ENCODE measurements at places on chromosomes 2 and 18. TPM values are rescaled to one million over a fixed set of nuclear protein-coding genes. Genes with fewer than 3 reads are reported as not detected.

LYG2 gene
- not detected for total RNA-seq

FAP gene
- total RNA-seq: not detected

ESPNL gene
- total RNA-seq: 0.42 TPM

FNDC4 gene
- not detected for total RNA-seq

PAX8 gene
- 0.39 TPM for total RNA-seq

ITGA4 gene
- total RNA-seq: 89.2 TPM

RTP5 gene
- 0.12 TPM for total RNA-seq

NEU2 gene
- not detected for total RNA-seq

DNA sequence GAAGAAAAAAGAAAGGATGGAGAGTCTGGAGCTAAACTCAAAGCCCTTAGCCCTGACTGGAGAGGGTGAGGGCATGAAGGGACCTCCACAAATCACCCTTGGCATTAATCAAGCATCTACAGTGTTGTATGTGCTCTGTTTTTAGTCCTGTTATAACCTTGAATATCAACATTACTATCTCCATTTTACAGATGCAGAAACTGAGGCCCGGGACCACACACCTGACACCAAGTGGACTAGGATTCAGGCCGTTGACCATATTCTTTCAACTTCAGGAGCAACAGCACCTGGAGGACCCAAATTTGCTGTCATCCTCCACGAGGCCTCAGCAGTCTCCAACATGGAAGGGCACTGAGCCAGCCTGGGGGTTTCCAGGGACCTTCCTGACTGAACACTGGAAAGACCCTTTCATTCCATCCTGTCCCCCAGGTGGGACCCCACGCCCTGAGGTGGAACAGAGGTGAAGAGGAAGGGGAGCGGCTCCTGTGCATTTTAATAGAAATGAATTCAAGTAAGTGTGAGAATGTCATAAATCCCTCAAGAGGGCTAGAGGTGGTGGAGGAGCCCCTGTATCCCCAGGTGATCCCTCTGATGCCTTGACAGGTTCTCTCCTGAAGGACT is 41.0 kb downstream of the SERTAD2 start:
- no peak for DNase-seq

DNA sequence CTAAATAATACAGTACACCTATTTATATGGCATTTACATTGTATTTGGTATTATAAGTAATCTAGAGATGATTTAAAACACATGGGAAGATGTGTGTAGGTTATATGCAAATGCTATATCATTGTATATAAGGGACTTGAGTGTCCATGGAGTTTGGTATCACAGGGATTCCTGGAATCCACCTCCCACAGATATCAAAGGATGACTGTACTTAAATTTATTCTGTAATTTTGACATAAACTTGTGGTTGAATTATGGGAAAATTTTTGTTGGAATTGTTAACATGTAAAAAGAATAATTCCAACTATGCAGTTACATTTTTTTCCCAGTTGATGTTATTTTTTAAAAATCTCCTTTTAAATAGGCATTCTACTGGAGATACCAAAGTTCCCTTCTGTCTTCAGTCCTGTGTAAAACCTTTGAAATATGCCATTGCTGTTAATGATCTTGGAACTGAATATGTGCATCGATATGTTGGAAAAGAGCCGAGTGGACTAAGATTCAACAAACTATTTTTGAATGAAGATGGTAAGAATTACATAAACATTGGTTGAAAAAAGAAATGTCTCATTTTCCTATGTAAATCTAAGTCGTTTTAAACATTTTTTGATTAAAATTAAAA is 24.1 kb downstream of the GLS start:
- no peak for DNase-seq

GRCh38 chr2:28411956-28412609 is 19.4 kb downstream of the FOSL2 start:
- DNase-seq: no peak

DNA sequence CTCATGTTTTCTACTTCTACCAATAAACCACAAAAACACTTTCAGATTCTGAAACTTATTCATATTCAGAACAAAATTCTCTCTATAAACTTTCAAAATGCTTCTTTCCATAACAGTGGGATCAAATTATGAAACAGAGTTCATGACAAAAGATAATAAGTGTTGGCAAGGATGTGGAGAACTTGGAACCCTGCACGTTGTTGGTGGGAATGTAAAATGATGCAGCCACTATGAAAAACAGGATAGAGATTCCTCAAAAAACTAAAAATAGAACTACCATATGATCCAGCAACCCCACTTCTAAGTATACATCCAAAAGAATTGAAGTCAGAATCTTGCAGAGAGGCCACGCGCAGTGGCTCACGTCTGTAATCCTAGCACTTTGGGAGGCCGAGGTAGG is 45.4 kb downstream of the GEMIN6 start:
- DNase-seq: no peak

DNA sequence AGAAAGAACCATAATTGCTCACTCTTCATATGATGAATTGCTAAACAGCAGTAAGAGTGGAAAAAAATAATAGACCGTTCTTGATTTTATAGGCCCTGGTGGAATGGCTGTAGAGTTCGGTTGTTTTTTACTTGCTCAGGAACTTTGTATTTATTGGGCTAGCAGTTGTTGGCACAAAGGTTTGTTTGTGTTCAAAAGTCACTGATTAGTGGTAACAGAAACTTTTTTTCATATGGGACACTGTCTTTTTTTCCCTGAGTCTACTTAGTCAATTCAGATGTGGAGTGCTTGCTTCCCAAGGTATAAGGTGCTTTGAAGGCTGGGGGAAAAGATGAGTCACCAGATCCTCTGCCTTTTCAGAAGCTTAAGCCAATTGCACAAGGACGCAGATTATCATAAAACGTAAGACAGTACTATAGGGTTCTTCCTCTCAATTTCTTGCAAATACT is 25.8 kb downstream of the PHLPP1 start:
- no peak for DNase-seq

GRCh38 chr2:156340377-156340776 is 7.9 kb upstream of the NR4A2 start:
- no peak for DNase-seq

DNA sequence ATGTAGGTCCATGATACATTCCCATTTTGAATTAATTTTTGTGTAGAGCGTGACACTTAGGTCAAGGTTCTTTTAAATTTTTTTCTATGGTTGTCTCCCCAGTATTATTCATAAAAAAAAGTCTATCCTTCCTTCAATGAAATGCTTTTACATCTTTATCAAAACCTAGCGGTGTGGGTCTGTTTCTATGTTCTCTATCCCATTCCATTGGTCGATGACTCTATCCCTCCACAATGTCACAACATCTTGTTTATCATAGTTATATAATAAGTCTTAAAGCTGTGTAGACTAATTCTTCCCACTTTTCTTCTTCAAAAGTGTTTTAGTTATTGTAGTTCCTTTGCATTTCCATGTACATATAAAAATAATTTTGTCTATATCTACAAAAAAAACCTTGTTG is 47.2 kb upstream of the GPR17 start:
- DNase-seq: no peak

DNA sequence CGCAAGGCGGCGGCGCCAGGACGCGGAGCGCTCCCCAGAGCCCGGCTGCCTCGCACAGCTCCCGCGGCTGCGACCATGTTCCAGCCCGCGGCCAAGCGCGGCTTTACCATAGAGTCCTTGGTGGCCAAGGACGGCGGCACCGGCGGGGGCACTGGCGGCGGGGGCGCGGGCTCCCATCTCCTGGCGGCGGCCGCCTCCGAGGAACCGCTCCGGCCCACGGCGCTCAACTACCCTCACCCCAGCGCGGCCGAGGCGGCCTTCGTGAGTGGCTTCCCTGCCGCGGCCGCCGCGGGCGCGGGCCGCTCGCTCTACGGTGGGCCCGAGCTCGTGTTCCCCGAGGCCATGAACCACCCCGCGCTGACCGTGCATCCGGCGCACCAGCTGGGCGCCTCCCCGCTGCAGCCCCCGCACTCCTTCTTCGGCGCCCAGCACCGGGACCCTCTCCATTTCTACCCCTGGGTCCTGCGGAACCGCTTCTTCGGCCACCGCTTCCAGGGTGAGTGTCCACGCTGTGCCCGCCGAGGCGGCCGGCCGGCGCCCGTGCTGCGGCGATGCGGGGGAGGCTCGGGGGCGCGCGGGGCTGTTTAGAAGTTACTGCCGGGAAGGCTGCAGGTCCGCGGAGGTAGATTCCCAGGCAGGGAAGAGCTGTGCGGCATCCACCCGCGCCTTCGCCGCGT is 696 bp downstream of the EMX1 start:
- peak; percentile 26 for DNase-seq

GRCh38 chr2:10772201-10772867 is 40.3 kb downstream of the PDIA6 start:
- no peak for DNase-seq

DNA sequence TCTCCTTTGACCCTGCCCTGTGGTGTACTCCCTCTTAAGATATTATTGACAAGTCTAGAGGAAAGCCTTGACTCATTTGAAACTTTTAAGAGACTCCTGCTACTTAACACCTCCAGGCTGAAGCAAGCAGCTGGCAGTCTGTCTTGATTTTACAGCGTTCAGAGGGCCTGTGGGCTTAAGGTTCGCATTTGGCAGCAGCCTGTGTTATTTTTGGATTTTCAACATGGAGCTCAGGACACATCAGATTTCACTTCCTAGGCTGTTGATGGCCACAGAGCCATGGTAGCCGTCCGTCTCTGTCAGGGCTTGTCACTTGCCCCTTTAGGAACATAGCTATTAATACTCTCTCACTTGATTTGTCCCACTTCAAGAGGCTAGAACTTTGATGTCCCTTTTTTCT is 73.6 kb downstream of the VWA3B start:
- DNase-seq: no peak

DNA sequence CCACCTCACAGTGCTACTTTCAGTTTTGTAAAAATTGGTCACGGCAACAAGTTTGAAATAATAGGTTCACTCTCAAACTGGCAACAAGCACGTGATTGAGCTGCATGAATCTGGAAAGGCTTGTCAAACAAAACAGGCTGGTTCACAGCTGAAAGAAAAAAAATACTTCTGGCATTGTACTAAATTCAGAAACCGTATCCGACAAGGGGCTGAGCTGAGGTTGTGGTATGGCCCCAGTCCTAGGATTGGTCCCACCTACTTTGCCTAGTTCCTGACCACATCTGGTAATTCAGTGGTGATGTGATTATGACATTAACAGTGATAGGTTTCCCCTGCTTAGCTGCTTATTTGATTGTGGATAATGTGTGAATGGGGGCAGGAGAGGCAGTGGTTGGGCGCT is 326.5 kb upstream of the THUMPD2 start:
- DNase-seq: no peak

DNA sequence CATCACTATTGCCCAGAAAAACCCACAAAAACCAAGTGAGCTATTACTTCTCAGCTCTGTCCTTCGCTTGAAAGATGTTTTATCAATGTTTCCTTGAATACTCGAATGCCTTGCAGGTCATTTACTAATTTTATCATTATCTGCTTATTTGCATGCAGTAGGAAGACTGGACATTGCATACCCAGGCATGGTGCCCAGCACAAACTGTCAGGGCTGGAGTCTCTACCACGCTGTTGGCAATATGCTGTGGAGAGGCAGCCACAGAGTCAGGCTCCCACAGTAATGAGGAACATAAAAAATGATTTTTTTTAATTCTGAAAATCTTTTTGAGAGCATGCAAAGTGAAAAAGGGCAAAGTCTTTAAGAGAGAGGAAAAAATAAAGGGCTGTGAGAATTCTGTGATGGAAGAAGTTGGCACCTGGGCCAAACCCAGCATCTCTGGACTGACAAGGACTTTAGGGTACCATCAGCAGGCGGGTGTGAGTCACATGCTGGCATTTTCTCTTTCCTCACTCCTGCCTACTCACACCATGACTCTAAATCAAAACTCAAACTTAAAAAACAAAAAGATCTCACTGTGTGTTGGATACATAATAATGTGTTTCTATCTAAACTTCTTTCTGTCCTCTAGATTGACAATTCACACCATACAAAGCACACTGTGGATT is 709.8 kb upstream of the FANCL start:
- no peak for DNase-seq

DNA sequence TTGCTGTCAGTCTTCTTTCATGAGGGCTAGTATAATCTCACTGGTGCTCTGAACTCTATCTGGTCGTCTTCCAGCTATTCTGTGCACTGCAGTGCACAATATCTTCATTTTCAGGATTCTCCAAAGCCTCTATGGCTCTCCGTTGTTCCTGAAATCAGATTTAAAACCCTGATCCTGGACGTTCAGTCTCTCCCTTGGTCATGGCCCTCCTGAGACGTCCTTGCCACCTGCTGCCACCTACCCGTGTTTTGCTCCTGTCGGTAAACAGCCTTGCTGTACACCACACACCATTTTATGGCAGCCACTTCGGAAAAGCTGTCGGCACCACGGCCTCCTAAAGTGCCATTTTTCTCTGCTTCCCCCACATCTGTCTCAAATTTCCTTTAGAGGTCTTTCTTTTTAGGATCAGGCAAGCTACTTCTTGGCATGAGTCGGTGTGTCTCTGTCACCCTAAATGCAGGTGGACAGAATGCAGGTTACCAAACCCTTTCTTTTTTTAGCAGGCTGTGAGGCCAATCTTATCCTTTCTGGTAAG is 170.0 kb downstream of the HRH4 start:
- DNase-seq: no peak

DNA sequence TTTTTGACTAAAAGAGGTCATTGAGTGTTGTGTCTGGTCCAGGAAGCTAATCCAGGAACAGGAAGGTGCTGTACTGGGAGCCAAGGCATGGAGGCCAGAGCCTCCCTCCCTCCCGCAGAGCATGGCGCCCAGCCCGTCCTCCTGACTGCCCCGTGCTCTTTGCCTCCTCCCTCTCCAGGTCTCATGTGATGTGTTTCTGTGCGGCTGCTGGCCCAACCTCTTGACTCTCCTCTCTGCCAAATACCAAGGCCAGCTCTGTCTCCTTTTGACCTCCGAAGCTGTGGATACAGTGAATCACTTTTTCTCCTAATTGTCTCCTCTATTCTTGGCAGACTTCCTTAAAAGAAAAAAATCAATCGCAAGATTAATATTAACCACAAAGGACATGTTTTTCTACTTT is 284.1 kb downstream of the PHLPP1 start:
- DNase-seq: no peak

- no peak for DNase-seq
Observed at GRCh38 chr2:188695953-188696352, 278.2 kb upstream of the COL3A1 start.

- DNase-seq: no peak
Observed at GRCh38 chr2:150127346-150127990, 360.0 kb downstream of the RND3 start.

GRCh38 chr2:181821049-181821448 is 70.5 kb upstream of the ITPRID2 start:
- DNase-seq: no peak
